ENCODE measurements at places on chromosomes 1 and 21.

DNA sequence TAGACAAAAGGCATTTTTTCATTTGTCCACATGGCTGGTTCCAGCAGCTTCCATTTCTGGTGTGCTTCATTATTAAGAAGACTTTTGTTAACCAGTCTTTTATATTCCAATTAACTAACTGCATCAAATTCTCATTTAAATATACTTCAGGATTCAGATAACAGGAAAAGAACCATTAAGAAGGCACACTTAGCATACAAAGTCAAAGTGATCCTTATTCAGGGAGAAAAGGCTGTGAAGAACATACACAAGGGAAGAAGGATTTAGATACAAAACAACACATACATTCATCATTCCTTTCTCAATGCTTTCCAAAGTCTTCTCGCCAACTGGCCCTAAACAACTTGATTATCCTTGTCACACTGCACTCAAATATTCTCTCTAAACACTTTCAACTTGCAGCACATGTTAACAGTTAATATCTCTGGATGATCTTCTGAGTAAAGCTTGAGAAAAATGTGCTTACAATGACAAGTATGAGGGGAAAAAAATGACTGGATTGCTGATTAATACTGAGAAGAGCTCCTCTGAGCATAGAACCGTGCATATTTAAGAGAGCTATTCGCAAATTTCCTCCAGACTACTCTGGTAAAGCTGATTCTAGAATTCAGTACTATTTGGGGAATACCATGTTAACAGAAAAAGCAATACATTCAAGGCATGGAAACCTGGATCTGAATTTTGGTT is 225.2 kb upstream of the TNR start:
- no peak for DNase-seq

DNA sequence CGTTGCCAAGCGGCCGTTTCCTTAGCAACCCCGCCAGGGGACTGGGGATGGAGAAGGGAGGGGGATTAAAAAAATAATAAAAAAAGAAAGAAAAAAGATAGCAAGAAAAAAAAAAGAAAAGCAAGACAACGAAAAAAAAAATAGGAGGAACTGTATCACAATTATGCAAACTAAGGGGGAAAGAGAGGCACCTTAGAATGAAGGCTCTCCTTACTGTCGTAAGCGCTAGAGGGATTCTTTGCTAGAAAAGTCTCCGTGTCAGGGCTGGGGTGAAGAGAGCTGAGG is 625 bp upstream of the NEGR1 start:
- no peak for DNase-seq

DNA sequence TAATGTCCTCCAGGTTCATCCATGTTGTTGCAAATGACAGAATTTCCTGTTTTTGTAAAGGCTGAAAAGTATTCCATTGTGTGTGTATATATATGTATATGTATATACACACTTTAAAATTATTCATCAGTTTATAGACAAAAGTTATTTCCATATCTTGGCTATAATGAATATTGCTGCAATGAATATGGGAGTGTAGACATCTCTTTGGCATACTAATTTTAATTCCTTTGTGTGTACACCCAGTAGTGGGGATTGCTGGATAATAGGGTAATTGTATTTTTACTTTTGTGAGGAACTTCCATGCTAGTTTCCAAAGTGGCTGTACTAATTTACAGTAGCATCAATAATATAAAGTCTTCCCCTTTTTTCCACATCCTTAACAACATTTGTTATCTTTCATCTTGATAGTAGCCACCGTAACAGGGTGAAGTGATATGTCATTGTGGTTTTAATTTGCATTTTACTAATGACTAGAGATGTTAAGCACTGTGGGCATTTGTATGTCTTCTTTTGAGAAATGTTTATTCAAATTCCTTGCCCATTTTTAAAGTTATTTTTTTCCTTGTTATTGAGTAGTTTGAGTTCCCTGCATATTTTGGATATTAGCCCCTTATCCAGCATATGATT is 243.0 kb downstream of the PDE4B start:
- no peak for DNase-seq

- DNase-seq = no peak
Observed at GRCh38 chr1:101356604-101357443, 120.0 kb downstream of the S1PR1 start.

DNA sequence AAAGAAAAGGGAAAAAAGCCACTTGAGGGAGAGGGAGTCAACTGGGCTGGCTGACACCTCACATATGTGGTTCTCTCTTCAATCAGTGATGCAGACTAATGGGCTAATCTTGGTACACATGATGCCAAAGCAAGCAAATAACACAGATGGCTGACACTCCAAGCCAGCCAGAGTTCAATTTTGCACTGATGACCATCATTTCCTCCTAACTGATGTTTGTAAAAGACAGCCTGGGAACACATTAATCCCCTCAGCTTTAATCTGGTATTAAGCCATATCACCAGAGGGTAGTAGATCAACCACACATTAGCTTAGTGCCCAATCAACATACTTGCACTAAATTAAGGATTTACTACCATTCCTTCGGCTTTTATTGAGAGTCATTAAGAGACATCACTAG is 2.8 kb downstream of the VPS72 start:
- no peak for DNase-seq
